GM04503 (cell line): ENCODE measurements at places on chromosomes 3 and 15.

DNA sequence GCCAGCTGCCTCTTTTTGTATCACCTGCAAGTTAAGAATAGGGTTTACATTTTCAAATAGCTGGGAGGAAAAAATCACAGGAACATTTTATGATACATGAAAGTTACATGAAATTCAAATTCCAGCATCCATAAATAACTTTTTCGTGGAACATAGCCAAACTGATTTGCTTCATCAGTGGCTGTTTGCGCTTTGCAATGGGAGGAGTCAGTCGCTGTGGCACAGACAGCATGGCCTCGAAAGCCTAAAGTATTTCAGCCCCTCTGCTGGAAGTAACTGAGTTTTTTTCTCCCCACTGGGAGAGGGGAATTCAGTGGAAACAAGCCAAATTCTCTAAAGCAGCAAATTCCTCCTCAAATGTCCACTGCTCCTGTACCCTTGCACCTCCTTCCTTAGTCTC is 271.9 kb downstream of the SUCLG2 start:
- no peak for DNase-seq

- no peak for DNase-seq
Measured at GRCh38 chr15:69809421-69809820, 288.3 kb downstream of the TLE3 start.

DNA sequence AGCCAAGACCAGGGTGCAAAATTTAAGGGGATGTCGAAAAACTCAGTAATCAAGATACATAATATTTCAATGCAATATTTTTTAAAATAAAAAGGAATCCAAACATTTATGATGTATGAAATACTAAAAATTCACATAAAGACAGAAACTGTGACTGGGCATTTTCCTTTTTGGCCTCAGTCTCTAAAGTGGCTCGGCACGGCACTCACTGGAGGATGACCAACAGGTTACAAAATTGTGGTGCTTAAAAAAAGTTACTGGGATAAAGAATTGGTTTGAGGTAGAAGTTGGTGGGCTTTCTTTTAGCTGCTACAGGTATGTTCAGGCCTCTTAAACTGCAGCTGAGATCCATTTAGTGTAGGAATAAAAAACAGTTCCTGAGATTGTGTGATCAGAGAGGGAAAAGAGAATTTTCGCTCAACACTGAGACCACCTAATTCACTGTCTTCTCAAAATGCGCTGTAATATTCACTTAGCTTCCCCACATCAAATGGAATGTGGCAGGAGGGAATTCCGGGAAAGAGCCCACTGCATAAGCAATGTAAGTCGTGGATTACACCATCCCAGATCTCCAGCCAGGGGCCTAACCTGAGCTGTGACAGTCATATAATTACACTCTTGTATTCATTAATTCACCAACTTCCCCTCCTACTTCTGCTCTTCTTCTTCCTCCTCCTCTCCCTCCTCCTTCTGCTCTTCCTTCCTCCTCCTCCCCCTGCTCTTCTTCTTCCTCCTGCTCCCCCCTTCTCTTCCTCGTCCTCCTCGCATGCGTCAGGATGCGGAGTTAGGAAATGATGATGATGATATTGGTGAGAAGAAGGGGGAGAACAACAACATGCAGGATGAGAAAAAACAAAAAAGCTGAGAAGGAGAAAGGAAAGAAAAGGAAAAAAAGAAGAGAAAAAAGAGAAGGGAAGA is 45.9 kb downstream of the HES1 start:
- DNase-seq: no peak

DNA sequence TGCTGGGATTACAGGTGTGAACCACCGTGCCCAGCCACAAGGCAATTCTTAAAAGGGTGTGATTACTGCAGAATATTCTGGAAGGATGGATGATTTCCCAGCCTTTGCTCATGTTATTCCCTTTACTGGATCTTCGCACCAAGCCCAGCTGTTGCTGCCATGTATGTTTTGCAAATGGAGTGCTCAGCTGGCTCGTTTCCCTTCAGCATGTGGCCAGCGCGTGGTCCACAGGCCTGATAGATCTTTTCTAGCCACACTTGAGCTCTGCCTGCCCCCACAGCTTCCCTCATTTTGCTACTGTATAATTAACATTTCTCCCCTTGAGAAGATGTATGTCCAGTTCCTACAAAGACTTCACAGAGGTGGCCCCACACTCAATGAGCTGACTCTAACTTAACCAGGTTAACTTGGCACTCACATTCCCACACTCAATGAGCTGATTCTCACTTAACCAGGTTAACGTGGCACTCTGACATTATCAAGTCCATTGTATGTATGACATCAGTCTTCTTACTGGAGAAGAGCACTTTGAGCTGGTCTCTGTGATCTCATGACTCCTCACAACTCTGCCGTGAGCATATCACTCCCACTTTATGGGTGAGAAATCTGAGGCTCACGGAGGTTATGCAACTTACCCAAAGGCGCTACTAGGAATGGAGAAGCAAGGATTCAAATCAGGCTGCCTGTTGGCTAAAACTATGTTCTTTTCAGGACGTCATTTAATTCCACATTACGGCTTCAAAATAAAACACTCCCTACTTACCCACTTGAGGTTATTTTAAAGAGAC is 49.2 kb downstream of the TM4SF4 start:
- DNase-seq: no peak

- DNase-seq: no peak
Measured at GRCh38 chr3:40752492-40752891, 227.7 kb downstream of the ZNF621 start.

- DNase-seq: no peak
Measured at GRCh38 chr3:139675327-139675726, 2.4 kb downstream of the NMNAT3 start.

DNA sequence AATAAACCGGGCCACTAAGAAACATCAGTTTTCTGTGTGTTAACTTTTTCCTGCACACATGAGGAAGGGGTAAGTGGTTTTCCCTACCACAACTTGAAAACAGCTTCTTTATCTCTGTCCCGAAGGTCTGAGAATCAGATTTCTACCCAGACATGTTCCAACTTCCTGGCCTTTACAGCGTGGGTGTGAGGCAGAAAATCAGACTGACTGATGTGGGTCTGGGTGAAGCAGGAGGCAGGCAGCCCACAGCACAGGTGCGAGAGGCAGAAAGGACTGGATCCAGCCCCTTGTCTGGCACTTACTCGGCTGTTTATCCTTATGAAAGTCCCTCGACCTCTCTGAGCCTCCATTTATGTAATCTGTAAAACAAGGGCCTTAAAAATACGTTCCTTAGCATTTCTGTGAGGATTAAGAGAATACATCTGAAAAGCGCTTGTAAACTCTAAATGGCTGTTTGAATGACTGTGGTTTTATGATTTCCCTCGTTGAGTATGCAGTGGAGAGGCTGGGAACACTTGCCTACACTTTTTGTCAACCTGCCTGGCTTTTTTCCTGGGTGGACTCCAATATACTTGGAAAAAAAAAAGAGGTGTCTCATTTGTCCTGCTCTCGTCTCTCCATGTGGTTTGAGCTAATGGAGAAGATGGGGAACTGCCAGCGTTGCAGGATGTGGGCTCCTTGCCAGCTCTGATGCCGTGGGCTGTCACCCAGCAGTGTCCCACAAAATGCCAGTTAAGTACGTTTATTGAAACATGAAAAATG is 3.1 kb downstream of the AGBL1 start:
- DNase-seq: no peak

DNA sequence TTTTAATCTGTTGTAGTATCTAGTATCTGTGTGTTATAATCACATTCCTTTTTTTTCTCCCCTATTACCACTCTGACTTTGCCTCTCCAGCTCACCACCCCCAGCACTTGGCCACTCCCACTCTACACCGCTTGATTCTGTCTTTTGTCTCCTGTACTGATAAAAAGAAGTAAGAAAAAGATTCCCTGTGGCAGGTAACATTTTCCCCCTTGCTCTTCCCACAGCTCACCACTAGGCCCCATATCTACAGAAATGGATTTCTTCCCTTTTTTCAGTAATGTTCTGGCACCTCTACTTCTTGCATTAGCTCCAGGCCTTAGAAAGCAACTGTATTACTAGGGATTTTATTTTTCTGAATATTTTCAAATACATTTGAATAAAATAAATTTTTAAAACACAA is 25.6 kb downstream of the KCNH8 start:
- DNase-seq: no peak

DNA sequence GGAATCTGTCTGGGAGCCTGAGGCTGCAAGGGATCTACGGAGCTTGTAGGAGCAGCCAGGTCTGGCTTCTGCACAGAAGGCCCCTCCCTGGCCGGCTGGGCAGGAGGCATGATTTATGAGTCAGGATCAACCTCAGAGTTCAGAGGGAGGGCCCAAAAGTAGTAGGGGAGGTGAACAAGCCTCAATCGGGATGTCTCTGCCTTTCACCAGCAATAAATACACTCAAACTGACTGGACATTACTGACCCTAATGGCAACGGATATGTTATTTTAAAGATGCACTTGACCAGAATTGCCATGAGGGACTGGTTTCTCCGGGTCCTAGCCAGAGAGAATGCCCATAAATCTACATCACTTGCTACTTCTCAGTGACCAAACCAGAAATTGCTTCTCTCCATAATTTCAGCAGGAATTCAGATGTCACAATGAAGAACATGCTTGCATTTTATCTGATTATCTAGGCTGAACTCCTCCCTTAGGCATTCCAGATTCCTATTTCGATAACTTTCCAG is 109.6 kb upstream of the LMOD3 start:
- DNase-seq: no peak

DNA sequence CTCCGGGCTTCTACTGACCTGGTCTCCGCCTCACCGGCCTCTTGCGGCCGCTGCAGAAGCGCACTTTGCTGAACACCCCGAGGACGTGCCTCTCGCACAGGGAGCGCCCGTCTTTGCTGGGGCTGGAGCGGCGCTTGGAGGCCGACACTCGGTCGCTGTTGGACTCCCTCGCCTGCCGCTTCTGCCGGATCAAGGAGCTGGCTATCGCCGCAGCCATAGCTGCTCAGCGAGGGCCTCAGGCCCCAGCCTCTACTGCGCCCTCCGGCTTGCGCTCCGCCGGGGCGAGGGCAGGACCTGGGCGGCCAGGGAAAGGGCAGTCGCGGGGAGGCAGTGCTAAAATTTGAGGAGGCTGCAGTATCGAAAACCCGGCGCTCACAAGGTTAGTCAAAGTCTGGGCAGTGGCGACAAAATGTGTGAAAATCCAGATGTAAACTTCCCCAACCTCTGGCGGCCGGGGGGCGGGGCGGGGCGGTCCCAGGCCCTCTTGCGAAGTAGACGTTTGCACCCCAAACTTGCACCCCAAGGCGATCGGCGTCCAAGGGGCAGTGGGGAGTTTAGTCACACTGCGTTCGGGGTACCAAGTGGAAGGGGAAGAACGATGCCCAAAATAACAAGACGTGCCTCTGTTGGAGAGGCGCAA is 319.2 kb downstream of the FGF12 start:
- DNase-seq: no peak

GRCh38 chr3:114650808-114651207 is 357.0 kb downstream of the TIGIT start:
- DNase-seq: no peak

GRCh38 chr3:9067352-9067975 is 104.2 kb upstream of the RAD18 start:
- no peak for DNase-seq

DNA sequence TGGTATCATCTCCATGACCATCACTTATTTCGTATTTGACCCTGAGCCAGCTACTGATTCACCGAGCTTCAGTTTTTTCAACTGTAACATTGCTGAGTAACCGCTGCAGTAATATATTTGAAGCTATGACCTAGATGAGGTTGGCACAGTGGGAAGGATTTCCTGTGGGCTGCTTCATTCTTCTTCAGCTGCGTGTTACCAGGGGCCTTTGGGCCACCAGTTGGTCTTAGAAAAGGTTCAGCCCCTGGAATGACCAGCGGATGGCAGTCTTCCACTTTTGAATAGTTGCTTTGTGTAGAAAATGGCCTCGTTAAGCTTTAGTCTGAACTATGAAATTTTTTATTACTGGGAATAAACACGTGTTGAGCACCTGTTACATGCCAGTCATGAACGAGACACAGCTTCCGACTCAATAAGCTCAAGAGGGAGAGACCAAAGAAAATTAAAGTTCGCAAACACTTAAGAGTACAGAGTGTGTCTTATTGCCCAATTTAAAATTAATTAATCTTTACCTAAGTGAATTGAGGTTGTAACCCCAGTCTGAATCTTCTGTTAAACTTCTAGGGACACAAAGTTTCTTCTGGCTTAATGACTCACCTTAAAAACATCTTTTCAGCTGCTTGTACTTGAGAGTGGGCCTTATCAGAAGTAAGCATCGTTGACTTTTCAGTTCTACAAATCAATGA is 57.6 kb upstream of the NR2E3 start:
- DNase-seq: peak; percentile 95

- DNase-seq: no peak
Measured at GRCh38 chr3:26682406-26682805, 59.8 kb downstream of the LRRC3B start.

GRCh38 chr3:53807117-53807810 is 39.0 kb downstream of the CHDH start:
- no peak for DNase-seq

GRCh38 chr15:47908950-47909670 is 191.8 kb downstream of the SEMA6D start:
- DNase-seq: peak; percentile 31

- DNase-seq: no peak
Measured at GRCh38 chr3:24018784-24019570, 73.9 kb downstream of the NR1D2 start.

DNA sequence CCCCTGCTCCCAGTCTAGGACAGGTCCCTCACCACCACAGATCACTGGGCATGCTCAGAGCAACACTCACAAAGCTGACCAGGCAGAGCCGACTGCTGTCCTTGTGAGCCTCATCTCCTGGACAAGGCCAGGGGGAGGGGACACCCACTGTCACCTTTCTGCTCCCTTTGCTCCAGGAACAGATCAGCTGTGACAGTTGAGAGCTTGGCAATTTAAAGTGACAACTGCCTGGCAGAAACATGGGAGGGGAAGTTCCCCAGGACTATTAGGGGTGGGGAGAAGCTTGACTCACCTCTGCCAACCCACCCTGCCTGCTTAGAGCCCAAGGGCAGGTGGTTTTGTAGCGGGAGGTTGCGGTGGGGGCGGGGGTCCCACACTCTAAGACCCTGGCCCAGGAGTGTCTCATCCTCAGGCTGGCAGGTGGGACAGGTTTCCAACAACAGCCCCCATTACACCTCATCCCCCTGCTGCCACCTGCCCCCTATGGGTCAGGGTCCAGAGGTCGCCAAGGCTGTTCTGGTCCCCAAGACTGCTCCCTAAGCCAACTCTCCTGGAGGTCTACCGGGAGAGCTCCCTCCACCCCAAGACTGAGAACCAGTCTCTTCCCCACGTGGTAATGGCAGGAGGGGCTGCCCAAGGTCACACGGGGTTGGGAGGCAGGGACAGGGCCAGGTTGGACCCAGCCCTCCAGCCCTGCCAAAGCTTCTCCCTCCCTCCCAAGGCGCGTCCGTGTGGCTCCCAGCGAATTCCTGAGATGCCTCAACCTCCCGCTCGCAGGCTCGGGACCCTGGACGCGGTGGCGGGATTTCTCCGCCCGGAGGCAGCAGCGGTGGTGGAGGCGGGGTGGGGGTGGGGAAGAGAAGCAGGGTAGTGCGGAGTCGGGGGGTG is 80.4 kb downstream of the IQSEC1 start:
- DNase-seq: no peak

DNA sequence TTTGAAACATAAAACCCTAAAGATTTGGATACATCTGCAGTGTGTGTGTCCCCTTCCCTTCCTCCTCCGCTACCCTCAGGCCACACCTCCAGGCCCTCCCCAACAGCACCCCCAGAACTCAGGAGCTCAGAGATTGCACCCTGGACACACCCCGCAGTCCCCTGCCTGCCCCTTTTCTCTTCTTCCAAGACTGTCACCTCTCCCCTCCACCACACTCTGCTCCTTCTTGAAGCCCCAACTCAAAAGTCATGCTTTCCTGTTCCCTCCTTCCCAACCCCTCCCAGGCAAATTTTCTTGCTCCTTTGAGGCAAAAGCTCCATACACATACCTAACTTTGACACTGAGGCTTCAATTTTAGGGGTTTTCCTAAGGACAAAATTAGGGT is 285.7 kb upstream of the STT3B start:
- no peak for DNase-seq
